ENCODE measurements at places on chromosomes 7 and 10.
A peak's percentile ranks its signal among the peaks of the same experiment; 100 is the strongest.

GRCh38 chr7:129225206-129225930, 538 bp downstream of the AHCYL2 start:
- no peak for DNase-seq

DNA sequence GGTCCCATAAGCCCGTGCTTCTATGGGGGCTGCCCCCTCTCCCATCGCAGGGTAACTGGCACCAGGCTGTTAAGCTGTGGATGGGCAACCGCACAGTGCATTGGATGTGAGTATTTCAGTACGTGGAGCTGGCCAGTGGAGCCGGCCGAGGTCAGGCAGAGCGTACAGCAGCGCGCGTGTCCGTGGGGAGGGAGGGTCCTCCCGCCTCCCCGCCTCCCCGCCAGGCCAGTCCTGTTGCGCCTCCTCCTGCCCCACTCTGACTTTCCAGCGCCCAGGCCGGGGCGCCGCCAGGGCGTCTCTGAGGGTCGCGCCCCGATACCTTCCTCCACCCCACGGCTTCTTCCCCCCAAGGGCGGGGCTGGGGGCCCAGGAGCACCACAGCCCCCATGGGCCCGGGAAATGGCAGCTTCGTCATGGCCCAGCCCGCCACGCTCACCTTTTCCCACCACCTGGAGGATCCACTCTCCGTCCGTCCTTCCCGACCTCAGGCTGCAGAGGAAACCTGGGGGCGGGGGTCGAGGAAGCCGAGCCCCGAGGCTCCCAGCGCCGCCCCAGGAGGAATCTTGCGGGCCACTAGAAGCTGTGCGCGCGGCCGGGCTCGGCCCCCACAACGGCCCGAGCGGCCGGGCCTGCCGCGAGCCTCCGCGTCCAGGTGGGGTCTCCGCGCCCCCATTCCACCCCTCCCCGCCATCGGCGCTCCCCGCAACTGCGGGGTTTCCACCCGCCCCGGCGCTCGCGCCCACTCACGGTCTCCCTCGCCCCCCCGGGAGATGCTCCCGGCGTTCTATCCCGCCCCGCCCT, 831 bp upstream of the PFKP start:
- DNase-seq: no peak

- DNase-seq: no peak
Measured at GRCh38 chr10:12393831-12394230, 44.5 kb downstream of the CAMK1D start.

DNA sequence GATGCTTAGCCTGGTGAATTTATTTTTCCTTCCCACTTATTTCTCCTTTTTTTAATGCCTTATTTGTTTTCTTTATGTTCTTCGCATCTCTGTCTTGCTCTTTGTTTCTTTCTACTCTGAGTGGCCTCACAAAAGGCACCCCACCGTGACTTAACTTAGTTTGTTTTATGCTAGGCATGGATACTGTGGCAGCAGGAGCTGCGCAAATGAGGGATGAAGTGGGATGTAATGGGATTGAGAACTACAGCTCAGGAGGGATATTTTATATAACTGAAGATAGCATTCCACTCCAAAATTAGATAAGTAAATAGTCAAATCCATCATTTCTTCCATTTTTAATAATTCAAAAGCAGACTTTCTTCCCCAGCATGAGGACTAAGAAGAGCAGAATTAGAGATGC, 1.7 kb upstream of the CACNA2D1 start:
- DNase-seq: no peak

DNA sequence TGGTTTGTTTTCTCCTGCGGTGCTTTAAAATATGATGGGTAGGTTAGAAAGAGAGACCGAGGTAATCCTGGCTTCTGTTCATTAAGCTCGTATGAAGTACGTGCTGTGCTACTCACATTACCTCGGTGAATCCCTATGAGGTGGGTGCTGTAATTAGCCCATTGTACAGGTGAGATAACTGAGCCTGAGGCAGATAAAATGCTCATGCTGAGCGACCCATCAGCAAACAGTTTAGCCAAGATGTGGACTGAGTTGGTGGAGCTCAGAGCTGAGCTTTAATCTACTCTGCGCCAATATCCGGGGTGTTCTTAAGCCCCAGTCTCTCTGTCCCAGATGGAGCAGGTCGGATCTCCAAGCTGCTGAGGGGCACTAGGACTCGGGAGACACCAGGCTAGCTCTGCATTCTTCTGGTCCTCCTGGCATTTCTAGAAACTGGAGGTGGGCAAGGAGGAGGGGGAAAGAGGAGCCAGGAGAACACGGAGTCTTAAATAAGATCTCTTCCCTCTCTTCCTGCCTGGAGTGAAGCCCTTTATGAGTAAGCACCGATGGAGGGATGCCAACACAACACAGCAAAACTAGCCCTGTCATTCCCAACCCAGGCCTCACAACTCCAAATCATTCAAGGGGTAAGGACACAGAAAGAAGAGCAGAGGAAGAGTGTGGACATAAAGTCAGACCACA, 458.5 kb downstream of the KCNMA1 start:
- peak; percentile 70 for DNase-seq

DNA sequence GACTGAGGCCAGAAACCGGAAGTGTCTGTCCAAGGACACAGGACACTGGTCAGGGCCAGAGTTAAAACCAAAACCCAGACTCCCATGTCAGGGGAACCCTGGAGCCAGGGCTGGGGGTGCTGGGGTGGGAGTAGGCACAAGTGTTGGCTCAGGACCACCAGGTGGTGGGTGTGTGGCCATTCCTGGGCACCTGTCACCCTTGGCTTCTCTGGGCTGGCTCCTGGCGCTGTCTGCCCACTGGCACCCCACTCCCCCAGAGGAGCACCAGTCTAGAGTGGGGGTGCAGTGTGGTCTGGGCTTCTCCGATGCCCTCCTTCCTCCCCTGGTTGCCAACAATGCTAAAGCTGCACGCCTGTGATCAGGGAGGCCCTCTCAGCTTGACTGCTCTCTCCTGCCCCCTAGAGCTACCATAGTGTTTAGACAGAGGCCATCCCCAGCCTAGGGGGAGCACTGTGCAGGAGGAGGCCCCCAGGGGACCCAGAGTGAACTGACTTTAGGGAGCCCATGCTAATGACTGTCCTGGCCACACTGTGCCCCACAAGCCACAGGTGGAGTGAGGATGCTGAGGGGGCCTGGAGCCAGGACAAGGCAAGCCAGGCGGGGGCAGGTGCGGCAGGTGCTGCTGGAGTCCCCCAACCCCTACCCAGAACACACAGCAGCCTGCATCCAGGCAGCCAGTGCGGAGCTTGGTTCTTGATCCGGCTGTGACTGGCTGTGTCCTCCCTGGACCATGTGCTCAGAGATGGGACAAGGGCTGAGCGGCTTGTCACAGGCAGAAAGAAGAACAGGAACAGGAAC, 11.0 kb downstream of the RASGEF1A start:
- DNase-seq: no peak

- DNase-seq: no peak
Measured at GRCh38 chr7:70527520-70528115, 604.3 kb upstream of the GALNT17 start.

DNA sequence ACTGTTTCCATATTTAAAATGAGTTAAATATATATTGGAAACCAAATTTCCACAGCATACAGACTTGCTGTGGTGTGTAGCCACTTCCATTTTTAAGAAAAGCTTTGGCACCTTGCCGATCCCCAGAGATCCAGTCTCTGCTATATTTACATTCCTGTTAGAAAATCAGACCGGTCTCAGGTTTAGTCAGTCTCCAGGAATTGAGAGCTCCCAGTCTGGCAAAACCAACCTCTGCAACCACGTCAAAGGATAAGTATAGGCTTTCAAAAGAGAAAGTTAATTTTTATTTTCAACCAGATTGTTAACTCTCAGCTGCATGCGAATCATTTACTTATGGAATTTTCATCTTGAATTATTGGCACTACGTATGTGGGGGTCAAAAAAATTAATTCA, 28.2 kb downstream of the PUS7 start:
- no peak for DNase-seq

GRCh38 chr7:80984619-80985018, 65.8 kb upstream of the SEMA3C start:
- DNase-seq: no peak

- no peak for DNase-seq
Measured at GRCh38 chr7:125670926-125671572, 741.4 kb upstream of the POT1 start.

- no peak for DNase-seq
Measured at GRCh38 chr10:43380610-43381222, 9.3 kb downstream of the FXYD4 start.

GRCh38 chr10:78473006-78473405, 439.3 kb downstream of the RPS24 start:
- DNase-seq: no peak

DNA sequence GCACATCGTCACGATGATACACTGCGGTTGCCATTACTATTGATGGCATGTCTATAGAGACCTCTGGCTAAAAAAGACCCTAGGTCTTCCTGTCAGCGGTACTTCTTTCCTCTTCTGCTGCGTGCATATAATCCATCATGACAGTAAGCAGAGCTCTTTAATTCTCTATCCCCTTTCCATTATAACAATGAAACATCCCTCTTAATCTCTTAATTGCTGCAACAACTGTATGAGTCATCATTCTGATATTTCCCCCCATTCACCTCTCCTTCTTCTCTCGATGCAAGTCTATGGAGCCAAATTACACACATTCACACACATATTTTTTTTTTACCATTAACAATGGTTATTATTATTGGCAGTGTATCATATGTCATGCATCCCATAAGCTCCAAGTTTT, 45.2 kb upstream of the AKR1E2 start:
- DNase-seq: no peak

DNA sequence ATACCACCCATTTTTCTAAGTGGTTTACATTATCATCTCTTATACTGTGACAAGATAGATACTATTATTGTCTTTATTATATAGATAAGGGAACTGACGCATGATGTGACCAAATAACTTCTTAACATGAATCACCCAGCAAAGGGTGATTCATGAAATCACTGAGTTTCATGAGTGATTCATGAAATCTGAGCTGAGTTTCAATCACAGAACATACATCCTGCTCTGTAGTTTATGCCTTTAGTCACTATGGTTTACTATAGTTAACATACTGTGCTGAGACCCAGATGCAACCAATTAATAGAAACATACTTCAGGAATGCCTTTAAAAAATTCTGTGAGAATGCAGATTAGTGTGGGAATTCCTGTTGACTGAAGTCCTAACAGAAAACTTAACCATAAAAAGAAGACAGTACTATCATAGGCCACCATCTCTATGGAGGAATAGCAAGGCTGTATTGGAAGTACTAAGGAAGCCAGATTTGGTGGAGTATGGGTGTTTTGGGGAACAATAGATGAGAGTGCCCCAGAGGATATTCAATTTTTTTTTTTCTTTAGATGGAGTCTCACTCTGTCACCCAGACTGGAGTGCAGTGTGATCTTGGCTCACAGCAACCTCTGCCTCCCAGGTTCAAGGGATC, 43.1 kb upstream of the SEMA3A start:
- no peak for DNase-seq

DNA sequence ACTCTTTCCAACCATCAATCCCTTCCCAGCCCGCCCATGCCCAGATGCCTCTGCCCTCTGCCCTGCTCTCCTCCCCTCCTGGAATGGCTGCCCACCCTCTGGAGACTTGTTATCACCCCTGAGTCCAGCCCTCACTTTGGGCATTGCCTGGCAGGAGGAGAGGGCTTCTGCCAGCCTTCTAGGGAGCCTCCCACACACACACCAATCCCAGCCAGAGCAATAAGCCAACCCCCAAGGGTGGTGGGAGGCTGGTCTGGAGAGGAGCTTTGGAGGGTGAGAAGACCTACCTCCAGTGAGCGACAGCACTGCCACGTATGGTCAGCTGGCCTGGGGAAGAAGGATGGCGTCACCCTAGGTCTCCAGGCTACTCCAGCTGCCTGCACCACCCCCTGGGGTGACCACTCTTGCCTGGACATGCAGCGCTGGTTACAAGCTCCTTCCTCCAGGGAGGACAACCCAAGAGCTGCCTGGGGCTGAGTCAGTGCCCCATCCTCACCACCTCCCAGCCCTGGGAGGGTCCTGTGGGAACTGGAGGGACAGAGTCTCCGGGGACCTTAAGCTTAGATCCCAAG, 8.4 kb downstream of the C10orf105 start:
- no peak for DNase-seq

- DNase-seq: no peak
Measured at GRCh38 chr10:123135415-123136141, at the start of gene HMX3. Gene HMX3, plus strand, starts transcription at chr10:123135970. Its CDS starts 81 bp downstream, at chr10:123136051.

- DNase-seq: no peak
Measured at GRCh38 chr7:3987426-3987927, 686.4 kb downstream of the SDK1 start.

DNA sequence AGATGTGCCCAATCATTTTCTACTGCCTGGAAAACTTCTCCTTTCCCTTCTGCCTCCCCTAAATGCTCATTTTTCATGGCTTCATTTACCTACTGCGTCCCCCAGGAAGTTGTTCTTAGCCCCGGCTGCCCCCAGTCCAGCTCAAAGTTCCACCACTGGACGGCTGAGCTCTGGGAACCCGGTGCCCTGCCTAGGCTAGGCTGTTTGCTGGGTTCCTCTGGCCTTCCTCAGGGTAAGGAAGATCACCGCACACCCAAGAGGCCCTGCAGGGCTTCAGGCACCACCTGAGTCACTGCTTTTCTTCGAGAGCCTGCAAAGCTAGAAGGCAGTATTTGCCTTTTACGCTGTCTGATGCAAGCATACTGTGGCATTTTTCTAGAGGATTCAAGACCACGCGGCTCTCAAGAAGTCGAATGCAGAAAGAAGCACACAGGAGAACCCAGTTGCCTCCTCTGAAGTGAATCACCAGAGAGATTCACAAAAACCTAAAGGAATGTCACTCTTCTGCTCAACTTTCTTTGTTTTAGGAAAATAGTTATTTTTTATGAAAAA, 46.7 kb upstream of the ZMIZ1 start:
- DNase-seq: no peak

DNA sequence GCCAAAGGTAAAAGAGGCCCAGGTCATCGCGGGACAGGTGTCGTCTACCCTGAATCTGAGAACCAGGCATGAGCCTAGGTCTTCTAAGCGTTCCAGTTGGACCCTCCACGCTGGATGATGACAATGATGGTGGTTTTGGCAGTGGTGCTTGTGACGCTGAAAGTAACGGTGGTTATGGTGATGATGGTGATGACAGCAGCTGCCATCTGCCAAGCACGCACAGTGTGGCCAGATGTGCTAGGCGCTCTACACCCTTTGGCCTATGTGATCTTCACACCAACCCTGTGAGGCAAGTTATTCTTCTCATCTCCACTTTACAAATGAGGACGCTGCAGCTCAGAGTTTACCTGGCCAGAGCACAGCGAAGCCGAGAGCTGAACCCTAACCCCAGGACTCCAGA, 93.9 kb downstream of the FAM53B start:
- DNase-seq: no peak

DNA sequence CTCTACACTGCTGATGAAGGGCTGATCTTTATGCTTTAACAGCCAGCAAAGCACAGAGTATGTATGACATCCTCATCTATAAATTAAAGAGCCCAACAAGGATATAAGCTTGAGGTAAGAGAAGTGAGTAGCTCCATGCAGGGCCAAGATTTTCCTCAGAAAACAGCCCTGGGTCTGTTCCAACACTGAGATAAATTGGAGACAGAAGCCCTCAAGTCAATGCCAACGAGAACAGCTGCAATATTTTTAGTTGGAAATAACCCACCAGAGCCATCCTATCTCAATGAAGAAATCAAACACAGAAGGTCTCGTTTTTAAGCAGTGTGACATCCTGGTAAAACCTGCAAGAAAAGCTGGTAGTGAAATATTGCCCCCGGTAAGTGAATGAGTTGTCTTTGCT, 297.0 kb upstream of the AUTS2 start:
- no peak for DNase-seq
